ENCODE measurements at places on chromosomes 3 and 15. TPM values are rescaled to one million over a fixed set of nuclear protein-coding genes. Genes with fewer than 3 reads are reported as not detected.

DNA sequence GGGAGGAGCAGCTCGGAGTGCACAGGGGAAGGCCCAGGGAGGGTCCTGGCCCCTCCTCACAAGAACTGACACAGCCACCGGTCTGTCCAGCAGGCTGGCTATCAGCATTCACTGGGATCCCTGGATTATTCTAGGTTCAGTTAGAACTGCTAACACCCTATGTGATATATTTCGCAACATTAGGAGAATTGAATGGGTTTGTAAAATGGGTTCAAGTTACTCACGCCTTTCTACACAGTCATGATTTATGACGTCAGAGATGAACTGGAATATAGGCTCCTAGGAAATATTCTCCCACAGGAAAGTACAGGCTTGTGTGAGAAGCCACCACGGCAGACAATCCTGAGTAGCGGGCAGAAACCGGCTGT lies 969 bp upstream of the BSN start:
- DNase-seq: no peak

DNA sequence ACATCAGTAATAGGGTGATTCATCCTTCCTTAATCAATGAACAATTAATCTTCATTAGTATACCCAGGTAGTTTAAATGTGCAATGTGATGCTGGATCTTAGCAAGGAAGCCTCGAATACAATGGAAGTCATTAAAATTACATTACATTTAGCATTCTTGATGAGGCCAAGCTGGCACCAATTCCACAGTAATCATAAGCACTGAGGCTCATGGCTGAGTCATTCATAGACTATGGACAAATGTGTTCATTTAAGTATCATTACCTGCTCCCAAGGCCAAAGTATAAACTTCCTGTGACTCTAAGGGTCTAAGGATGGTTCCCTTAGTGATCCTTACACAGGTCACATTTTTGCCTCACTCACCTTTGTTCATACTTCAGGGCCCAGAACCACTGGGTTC lies 266.4 kb upstream of the CDIN1 start:
- no peak for DNase-seq

- no peak for DNase-seq
These were observed 168.3 kb upstream of the GBE1 start for GRCh38 chr3:81929697-81930096.

GOLGA8S gene
- 0.33 TPM for total RNA-seq

GRCh38 chr3:20230954-20231353 lies 44.9 kb upstream of the SGO1 start:
- no peak for DNase-seq

DNA sequence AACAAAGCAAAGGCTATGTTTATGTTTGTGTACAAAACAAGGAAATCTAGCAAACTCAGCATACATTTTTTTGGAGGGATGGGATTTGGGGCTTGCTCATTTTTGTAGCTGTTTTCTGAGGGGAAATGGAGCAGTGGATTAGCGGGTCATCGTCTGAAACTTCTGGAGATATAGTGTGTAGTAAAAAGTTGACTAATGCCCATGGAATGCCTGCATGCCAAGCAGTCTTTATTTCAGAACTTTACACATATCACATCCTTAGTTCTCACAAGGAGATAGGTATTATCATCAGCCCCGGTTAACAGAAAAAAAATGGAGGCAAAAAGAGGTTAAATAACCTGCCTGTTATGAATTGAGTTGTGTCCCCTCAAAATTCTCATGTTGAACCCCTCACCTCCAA lies 47.1 kb downstream of the ATP13A4 start:
- no peak for DNase-seq

GRCh38 chr15:81948751-81949150 lies 97.1 kb downstream of the MEX3B start:
- no peak for DNase-seq

- DNase-seq: no peak
These were observed 346.8 kb downstream of the GABRG3 start for GRCh38 chr15:27317736-27318135.

DNA sequence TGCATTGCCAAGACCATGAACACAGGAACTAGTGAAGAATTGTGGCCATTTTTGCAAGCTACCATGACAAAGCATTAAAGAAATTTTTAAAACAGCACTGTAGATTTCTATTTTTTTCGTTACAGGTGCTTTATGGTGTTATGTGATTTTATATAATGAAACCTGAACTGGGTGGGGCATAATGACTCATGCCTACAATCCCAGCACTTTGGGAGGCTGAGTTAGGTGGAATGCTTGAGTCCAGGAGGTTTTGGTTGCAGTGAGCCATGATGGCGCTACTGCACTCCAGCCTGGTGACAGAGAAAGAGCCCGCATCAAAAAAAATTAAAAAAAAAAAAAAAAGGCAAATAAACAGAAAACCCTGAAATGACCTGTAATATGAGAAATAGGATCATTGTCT lies 846.7 kb downstream of the EPHA3 start:
- no peak for DNase-seq

GLDN gene
- 1.9 TPM for total RNA-seq

DNA sequence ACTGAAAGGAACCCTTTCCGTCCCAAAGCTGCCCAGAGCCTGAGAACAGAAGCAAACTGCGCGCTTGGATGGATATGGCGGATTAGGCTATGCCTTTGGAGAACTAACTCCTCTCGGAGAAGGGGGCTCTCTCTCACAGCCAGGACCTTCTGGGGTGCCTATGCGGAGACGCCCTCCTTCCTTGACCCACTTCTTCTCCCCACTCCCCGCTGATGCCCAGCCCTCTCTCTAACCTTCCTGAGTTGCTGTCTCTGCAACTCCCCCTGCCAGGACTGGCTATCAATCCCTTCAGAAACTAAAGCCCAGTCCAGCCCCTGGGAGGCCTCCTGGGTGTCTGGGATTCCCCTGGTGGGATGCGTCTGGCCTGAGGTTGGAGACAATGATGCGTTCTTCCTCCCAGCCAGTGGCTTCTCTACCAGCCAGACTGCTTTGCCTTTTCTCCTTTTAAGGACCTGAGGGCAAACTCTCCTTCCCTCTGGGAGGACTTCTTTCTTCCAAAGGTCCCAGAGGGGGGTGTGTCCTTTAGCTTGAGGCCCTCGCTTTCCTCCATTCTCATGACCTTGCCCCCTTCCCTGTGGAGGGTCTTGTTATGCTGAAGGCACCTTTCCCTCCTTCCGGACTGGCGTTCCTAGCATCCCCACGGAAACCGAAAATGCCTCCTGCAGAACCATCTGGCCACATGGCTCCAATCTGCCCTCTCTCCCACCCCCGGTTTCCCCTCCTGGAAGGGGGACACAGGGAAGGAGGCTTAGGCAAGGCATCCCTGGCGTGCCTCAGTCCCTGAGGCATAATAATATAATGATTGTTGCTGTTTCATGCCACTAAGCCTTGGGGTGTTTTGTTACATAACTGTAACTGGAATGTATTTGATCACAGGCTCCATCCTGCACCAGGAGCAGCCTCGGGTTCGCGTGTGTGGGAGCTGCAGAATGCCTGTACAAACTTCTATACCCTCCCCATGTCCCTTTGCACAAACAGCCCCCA lies 63.4 kb upstream of the C15orf39 start:
- DNase-seq: no peak

ZNF860 gene
- 0.28 TPM for total RNA-seq

- no peak for DNase-seq
These were observed 27.0 kb downstream of the C2CD4B start for GRCh38 chr15:62138124-62138523.

GRCh38 chr3:152205097-152205593 lies 63.6 kb upstream of the MBNL1 start:
- DNase-seq: no peak

DNA sequence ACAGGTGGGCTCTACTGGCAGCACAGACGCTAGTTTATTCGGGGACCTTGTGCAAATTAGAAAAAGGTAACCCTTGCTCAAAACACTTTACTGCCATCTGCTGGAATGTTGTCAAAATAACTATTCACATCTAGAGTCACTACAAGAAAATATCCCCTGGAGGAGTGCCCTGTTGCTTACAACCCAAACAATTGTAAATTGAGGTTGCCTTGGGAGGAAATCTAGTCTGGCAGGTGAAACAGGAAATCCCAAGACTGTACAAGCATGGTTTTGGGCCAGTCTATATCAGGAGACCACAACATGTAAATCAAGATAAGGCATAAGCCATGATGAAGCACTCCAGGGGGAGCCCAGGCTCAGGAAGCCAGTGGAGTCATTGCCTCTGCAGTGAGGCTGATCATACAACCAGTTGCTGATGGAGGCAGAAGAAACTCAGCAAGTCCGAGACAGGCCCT lies 136.8 kb upstream of the ACP3 start:
- DNase-seq: no peak

C3orf33 gene
- total RNA-seq: 9.4 TPM

MEGF11 gene
- total RNA-seq: not detected

IGSF11 gene
- 1.6 TPM for total RNA-seq

DNA sequence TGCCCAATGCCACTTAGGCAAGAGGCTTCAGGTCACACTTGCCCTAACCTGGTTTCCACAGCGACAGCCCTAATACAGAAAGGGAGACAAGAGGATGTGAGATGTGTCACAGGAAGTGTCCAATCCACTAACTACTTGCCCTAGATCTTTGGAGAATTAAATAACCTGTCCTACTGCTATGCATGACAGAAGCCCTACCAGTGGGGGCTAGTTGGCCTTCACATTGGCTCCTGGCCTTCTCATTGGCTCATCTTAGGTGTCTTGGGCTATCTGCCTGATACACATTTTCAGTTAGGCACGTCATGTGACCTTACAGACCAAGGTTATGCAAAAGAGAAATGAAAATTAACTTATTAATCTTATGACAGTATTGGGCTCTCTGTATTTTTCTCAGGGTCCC lies 449.9 kb downstream of the FHIT start:
- DNase-seq: no peak

DNA sequence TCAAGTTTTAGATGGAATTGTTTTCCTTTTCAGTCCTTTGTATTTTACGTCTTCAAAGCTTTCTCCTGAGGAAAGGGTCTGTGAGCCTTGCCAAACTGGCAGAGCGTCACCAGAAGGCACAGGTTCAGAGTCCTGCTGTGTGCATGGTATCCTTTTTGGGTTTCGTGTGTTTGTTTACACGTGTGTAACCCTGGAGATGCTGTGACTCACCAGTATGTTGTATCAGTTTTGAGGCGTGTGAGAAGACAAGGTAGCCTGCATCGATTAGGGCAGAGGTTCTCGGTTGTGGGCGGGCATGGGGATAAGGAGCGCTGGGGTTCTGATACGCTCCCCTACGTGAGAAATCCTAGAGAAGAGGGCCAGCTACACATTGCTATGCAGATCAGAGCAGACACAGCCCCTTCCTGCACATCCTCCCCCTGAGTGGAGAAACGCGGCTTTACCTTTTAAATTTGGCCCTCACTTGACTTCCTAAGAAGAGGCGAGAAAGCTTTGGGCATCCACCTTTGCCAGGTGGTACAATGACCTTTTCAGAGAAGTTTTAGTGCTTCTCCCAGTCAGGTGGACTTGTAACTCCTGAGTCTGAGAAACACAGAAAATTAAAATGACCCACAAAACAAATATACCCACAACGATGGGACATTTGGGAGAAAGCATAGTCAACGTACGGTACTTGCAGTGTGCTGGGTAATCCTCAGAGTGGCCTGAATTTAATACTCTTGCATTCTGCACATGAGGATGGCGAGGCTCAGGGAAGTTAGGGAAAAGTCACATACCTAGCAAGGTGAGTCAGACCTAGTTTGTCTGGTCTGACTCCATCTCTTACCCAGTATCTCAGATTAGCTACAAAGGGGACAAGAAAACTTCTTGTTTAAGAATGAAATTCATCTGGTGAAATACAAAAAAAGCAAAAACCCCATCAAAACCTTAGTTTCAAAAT lies 38.1 kb downstream of the TRAK1 start:
- DNase-seq: no peak

GRCh38 chr15:73700041-73700842 lies 16.1 kb downstream of the CD276 start:
- DNase-seq: peak; percentile 84

- DNase-seq: no peak
These were observed 166.4 kb upstream of the ROPN1 start for GRCh38 chr3:124158168-124158881.

DNA sequence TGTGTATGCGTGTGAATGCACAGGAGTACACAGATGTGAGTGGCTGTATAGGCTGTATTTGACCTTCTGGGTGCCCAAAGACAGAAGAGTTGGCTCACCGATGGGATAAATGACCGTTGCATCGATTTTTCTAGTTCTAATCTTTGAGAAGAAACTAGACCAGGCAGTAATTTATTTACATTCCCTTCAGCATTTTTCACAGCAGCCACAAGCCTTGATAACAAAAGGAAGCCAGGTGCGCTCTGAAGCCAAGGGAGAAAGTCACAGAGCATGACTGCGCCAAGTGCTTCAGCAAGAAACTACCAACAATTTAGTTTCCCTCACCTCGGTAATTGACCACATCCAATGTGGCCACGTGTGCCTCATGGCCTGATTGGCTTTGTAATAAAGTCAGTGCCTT lies 5.9 kb upstream of the FAM3D start:
- DNase-seq: no peak

DNA sequence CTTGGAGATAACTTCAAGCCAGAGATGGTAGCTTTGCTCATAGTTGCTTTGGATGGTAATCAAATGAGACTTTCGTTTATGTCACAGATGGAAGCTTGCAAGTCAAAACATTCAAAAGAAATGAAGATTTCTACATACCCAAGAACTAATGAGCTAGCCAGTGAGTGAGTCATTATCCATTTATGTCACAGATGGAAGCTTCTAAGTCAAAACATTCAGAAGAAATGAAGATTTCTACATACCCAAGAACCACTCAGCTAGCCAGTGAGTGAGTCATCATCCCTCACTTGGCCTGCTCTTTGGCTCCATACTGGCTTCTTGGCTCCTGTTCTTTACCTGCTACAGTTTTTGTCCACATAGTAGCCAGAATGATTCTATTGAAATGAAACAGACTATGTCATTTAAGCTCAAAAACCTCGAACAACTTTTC lies 559.8 kb upstream of the CBLB start:
- peak; percentile 74 for DNase-seq

DNA sequence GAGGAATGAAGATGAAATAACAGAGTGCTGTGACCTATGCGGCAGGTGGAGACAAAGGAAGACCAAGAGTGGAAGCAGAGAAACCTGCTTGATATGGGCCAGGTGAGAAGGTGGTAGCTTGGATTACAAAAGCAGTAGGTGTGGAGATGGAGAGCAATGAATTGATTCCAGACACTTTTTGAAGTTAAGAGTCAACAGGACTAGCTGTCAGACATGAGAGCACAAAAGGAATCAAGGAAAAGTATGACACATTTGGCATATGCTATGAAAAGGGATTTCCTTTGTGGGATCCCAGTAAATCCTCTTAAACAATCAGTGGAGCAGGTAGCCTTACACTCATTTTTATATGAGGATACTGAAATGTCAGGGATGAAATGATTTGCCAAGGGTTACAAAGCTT lies 160.5 kb downstream of the GREM1 start:
- no peak for DNase-seq

GRCh38 chr3:143820466-143821221 lies 27.6 kb downstream of the SLC9A9 start:
- no peak for DNase-seq

GRCh38 chr3:130779486-130779885 lies 32.9 kb upstream of the PIK3R4 start:
- DNase-seq: no peak

GRCh38 chr15:51621936-51622603 lies 501 bp downstream of the DMXL2 start:
- DNase-seq: peak; percentile 65

EPB42 gene
- 1.1 TPM for total RNA-seq

GRCh38 chr3:8164145-8164544 lies 337.5 kb upstream of the LMCD1 start:
- no peak for DNase-seq

GRCh38 chr15:59410391-59410896 lies 27.5 kb upstream of the FAM81A start:
- DNase-seq: no peak

Measured in right atrium auricular region (tissue), 2 donors.